Fibroblast of skin of scalp (primary cell): ENCODE measurements at places on chromosomes 12 and 14.

- no peak for DNase-seq
Observed at GRCh38 chr12:80261403-80261802, 162.1 kb downstream of the OTOGL start.

GRCh38 chr12:53099071-53099882, 1.8 kb downstream of the IGFBP6 start:
- DNase-seq: peak; percentile 98

- DNase-seq: no peak
Observed at GRCh38 chr14:58862416-58863160, 224.8 kb downstream of the DACT1 start.

DNA sequence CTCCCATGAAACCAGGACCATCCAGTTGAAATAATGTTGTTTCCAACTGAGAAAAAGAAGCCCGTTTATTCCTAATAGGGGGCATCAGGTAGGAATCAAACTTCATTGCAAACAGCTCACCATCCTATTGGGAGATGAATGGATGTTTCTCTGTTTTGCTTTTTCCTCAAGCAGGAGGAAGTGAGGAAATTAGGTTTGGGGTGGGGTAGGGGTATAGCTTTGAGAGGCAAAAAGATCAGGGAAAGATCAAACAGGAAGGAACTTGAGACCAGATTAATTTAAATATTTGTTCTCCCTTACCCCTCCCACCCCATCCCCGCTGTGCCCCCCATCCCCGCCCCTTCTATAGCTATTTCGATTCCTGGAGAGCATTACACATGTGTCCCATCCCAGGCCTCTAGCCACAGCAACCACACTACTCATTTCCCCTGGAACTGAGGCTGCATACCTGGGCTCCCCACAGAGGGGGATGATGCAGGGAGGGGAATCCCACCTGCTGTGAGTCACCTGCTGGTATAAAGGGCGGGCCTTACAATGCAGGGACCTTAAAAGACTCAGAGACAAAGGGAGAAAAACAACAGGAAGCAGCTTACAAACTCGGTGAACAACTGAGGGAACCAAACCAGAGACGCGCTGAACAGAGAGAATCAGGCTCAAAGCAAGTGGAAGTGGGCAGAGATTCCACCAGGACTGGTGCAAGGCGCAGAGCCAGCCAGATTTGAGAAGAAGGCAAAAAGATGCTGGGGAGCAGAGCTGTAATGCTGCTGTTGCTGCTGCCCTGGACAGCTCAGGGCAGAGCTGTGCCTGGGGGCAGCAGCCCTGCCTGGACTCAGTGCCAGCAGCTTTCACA, at the start of gene IL23A:
Gene IL23A (plus strand): TSS at position 577 of the 850 bp plus-strand sequence. CDS start 161 bp downstream, at position 738.
- DNase-seq: no peak

- no peak for DNase-seq
Observed at GRCh38 chr12:114665411-114666260, 18.3 kb downstream of the TBX3 start.

DNA sequence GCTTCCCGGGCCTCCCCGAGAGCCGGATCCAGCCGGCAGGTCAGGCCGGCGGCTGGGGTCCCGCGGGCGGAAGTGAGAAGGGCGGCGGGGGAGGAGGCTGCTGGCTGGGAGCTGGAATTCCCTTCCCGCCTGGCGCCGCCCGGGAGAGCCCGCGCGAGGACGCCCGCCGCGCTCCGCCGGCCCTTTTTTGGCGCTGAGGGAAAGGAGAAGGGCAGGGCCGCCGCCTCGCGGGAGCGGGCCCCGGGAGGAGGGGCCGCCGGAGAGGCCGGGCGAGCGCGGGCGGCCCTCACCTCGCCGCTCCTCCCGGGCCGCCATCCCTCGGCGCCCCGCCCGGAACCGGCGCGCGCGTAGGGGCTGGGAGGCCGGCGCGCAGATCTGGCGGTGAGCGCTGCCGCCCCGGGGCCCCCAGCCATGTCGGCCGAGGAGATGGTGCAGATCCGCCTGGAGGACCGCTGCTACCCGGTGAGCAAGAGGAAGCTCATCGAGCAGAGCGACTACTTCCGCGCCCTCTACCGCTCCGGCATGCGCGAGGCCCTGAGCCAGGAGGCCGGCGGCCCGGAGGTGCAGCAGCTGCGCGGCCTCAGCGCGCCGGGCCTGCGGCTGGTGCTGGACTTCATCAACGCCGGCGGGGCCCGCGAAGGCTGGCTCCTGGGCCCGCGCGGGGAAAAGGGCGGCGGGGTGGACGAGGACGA, at the start of the genes KLHL42 and MANSC4:
Gene KLHL42 (plus strand): TSS at position 314 of the 692 bp plus-strand sequence. CDS start 98 bp downstream, at position 412.
Gene MANSC4 (minus strand): TSS at position 317 of the 692 bp plus-strand sequence. CDS start 8,960 bp downstream, outside the sequence.
- DNase-seq: peak; percentile 87

GRCh38 chr14:62304257-62304656, 542.0 kb downstream of the SNAPC1 start:
- DNase-seq: no peak

GRCh38 chr12:113911971-113912759, 54.0 kb downstream of the RBM19 start:
- DNase-seq: no peak

- DNase-seq: no peak
Observed at GRCh38 chr14:105492031-105492970, 1.3 kb downstream of the TEDC1 start.

DNA sequence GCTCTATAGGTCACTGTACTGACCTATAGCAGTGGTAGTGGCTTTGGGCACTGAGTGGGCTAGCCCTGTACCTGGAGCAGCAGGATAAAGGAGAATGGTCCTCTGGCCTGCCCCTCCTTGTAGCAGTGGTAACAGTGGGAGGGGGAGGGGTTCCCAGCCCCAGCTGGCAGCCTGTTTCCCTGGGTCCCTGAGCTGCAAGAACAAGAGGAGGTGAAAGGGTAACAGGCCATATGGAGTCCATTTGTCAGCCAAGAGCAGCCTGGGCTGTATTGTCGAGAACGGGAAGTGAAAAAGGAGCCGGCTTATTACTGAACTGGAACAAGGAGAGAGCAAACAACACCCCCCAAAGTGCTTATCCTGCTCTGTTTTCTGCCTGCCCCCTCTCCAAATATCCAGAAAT, 73.8 kb upstream of the SRSF5 start:
- no peak for DNase-seq

DNA sequence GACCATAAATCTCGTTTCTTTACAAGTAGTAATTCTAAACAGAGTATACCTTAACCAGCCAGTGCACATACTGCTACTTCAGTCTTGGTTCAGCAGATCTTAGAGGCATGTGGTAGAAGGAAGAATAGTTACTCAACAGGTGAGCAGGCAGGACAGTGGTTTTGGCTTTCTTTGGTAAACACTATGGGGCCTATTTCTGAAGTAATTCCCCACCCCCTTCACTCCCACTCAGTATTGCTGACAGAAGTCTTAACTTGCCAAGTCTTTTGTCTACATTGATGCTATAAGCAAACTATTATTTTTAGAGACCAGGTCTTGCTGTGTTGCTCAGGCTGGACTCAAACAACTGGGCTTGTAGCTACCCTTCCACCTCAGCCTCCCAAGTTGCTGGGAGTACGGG, 68.5 kb downstream of the FBXO34 start:
- DNase-seq: no peak

DNA sequence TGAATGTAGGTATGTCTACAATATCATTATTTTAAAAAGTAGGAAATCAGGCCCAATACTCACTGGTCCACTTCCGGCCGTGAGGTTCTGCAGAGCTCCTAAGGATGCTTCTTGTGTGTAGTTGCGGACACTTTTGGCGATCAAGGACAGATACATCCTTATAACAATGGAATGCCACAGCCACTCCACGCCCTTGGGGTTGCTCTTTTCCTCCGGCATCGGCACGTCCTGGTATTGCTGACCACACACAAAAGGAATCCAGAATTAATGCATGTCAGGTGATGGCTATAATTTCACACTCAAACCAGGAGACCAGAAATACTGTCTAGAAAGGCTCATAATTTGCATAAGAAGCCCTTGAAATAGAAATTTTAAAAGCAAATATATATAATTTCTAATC, 65.6 kb upstream of the YARS2 start:
- DNase-seq: no peak

GRCh38 chr12:123006977-123007376, 26.5 kb downstream of the ARL6IP4 start:
- peak; percentile 33 for DNase-seq

DNA sequence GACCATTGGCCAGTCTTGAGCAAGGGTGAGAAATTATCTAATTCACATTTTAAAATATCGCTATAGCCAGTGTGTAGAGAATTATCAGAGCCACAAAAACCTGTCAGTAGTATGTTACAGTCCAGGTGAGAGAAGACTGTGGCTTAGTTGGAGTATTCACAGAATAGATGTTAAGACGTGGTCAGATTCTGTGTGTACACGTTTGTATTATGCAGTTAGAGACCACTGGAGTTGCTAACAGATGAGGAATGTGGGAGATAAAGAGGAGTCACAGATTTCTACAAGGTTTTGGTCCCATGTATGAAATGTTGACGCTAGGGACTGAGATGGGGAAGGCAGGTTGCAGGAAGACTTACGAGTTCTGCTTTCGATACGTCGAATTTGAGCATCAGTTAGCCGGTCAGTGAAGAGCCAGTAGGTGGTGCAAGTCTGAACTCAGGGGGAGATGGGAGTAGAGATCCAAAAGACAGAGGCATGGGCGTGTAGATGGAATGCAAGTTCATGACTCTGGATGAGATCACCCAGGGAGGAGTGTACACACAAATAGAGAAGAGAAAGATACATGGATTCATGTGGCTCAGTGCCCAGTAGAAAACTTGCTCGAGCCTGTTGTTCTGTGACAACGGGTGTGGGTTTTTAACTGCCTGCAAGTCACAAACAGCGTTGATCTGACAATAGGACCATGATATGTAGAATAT, 114.8 kb upstream of the FLRT2 start:
- DNase-seq: peak; percentile 91

- DNase-seq: no peak
Observed at GRCh38 chr14:67276131-67276530, 34.9 kb downstream of the PALS1 start.

DNA sequence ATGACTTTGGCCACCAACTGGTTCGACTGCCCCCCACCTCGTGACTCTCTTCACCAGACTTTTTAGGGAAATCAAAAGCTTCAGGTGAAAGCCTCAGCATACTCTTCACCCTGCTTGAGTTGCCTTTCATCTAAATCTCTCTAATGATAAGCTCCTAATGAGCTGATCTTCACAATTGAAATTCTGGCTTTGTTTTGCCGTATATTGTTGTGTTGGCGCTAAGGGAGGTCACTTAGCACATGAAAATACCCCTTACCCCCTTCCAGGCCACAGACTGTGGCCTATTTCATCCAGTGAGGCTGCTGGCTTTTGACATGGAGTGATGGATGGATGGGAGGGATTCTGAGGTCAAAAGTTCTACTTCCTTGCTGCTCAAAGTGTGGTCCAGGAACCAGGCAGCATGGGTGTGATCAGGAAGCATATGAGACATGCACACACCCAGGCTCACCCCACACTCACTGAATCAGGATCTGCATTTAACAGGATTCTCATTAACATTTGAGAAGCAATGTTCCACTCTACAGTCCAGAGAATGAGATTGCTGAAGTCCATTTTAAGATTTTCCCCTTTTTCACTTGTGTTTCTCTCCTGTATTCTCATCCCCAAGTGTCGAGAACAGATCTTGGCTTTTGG, 131.4 kb downstream of the DACT1 start:
- no peak for DNase-seq

GRCh38 chr12:102971227-102971626, 13.8 kb downstream of the ASCL1 start:
- no peak for DNase-seq

DNA sequence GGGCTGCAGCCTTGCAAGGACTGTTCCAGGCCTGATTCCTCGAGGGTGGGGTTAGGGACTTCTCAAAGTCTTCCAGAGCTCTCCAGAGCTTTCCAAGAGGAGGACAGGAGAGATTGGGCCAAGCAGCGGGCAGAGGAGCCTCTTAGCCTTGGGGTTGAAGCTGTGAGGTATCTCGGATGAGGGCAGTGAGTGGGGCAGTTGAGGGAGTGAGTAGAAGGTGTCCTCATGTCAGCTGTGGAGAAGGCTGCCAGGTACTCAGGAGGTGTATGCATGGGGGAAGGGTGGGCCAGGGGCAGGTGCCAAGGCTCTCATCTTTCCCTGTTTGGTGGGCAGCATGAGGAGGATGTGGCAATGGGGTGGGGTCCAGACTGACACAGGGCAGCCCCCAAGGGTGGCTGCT, 7.7 kb downstream of the KRT83 start:
- no peak for DNase-seq

GRCh38 chr14:80387563-80387981, 176.3 kb upstream of the DIO2 start:
- peak; percentile 6 for DNase-seq

DNA sequence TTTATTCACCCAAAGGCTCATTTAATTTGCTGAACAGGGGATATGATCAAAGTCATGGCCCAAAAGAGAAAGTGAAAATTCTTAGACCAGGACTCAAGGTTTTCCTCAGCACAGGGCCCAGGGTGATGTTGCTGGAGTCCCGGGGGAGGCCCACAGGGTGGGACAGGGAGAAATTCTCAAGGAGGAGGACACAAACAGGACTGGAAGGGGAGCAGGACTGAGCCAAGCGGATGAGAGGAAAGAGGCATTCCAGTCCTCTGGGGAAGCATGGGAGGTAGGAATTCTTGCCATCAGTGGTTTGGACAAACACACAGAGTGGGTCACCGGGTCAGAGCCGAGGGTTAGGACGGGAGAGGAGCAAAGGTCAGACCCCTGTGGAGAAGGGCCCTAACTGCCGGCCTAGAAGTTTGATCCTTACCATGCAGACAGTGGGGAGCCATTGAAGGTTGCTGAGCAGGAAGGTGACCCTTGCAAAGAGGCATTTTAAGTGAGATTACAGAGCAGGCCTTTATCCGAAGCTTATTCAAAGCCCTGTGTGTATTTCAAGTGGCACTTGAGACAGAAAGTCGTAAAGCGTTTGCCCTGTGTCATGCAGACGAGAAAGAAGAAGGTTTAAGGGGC, 68.4 kb upstream of the PTGR2 start:
- DNase-seq: peak; percentile 36

GRCh38 chr12:111685322-111685810, 390 bp downstream of the BRAP start:
- no peak for DNase-seq

DNA sequence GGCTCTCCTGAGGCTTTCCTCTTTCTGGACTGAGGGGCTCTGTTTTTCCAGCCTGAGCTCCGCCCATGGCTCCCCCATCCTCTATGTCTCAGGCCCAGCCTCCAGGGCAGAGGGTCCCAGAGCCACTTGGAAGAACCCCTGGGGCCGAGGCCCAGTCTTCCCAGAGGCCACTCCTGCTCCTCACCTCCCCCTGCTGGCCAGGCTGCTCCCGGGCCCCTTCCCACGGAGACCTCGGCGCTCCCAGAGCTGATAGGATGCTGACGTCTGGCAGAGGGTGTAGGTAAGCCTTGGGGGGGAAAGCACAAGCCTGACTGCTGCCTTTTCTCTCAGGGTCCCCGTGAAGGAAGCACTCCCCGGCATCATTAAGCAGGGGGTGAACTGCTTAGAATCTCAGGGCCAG, 51.4 kb downstream of the ERH start:
- DNase-seq: peak; percentile 20
